Bronchial epithelial cell (primary cell): ENCODE measurements at places on chromosomes 1 and 21. TPM values are rescaled to one million over a fixed set of nuclear protein-coding genes. Genes with fewer than 3 reads are reported as not detected.

DYRK3 gene
- total RNA-seq = 51.0 and 58.2 TPM in 2 replicates

KCND3 gene
- total RNA-seq = under 0.01 and 0.13 TPM in 2 replicates

PLA2G5 gene
- total RNA-seq = not detected in 2 replicates

KCNK2 gene
- total RNA-seq = 1.3 TPM in 1 of 2 replicates, not detected in the other

RAB3B gene
- 2.2 and 3.4 TPM in 2 replicates for total RNA-seq

PDZK1IP1 gene
- total RNA-seq = 0.26 and 1.9 TPM in 2 replicates

PCBP3 gene
- 0.13 TPM in 1 of 2 replicates, not detected in the other for total RNA-seq

LCE3D gene
- 0.38 and 0.79 TPM in 2 replicates for total RNA-seq

CNKSR1 gene
- total RNA-seq = 11.8 and 15.8 TPM in 2 replicates

GRCh38 chr1:96016219-96016618 lies 705.4 kb upstream of the PTBP2 start:
- DNase-seq = no peak

DNA sequence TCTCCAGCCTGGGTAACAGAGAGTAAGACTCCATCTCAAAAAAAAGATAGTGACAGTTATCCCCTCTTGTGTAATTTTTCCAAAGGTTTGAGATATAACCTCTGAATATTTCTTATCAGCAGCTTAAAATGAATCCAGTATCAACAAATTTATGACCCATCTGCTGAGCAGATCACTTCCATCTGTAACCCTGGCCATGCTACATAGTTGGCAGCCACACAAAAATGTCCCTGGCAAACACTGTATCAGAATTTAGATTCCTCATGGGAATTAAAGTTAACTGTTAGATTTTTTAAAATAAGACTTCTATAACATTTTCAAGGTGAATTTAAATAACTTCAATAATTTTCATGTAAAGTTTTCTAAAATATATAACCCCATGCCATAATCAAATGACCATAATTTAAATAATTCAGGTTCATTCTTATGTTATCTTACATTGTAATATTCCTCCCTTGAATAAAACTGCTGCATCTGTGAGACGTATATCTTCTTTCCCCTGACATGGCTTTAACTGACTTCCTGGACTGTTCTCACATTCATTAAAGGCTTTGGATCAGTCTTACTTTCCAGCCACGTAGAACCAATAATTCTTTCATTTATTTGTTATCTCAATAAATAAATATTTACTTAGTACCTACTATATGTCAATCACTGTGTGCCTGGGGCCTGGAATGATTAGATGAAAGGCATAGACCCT lies 5.3 kb upstream of the PRPF38B start:
- DNase-seq = no peak

- DNase-seq = no peak
These were observed 20.1 kb upstream of the MACF1 start for GRCh38 chr1:39184354-39184818.

DNA sequence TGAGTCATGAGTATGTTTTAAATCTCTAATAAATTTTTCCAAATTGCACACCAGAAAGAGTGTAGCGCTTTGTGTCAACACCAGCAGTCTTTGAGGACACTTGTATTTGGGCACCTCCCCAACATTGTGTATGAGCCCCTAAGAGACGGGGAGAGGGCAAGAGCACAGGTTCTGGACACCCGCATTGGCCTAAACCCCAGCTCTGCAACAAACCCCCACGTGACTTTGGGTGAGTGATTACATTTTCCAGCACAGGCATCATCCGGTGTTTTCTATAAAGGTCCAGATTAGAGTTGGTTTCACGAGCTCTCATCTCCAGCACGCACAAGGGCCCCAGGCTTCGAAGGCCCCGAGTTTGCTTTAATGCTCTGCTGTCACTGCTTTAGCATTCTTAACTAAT lies 66.3 kb upstream of the SLC45A1 start:
- DNase-seq = no peak

- no peak for DNase-seq
These were observed 17.2 kb upstream of the AKIRIN1 start for GRCh38 chr1:38973659-38974437.

GRCh38 chr21:44275041-44275440 lies 10.6 kb upstream of the AIRE start:
- no peak for DNase-seq

DNA sequence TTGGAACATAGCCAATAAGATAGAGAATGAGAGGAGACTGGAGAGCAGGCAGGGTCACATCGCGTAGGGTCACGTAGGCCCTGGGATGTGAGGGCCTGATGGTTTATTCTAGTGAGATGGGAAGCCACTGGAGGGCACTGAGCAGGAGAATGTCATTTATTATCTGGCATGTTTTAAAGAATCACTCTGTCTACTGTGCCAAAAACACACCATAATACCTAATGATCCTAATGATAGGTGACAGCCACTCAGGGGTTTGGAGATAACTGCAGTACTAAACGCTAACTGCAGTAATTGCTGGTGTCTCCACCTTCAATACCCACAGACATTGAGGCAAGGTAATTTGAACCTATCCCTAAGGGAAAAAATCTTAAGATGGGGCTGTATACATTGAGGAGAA lies 185.4 kb downstream of the TTLL7 start:
- DNase-seq = no peak

DNA sequence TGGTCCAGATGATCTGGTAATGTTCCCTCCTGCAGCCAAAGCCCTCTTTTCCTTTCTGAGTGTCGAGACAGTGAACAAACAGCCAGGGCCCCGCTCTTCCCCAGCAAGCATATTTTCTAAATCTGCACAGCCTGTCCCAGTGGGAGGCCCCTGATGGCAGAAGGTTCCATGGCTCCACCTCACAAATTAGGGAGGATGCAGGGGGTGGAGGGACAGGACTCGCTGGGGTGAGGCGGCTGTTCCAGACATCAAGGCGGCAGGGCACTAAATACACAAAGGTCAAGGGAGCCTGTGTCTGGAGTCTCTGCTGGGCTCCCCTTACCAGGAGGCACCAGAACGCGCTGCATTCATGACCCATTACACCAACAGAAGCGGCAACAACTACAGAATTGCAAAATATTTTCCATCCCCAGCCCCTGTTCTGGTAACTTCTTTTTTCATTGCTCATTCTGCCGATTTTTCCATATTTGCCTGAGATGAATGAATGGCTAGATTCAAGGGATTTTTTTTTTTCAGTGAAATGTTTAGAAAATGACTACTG lies 27.0 kb upstream of the PRELP start:
- no peak for DNase-seq

DNA sequence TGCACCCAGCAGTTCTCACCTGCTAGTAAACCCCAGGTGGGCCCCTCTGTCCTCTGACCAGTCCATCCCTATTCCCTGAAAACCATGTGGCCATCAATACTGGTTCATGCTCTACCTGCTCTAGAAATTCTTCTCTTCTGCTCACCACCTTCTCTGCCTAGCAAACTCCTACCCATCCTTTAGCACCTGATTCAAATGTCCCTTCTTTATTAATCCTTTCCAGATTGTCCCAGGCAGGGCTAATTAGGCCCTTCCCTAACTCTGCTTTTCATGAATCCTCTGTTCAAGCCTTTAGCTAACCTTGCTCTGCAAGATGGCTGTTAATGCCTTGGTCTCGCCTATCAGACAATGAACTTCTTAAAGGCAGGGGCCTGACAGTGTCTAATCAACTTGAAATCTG lies 62.1 kb upstream of the TRABD2B start:
- DNase-seq = no peak

GRCh38 chr1:219350172-219350931 lies 176.7 kb downstream of the LYPLAL1 start:
- no peak for DNase-seq

GRCh38 chr1:245216366-245217115 lies 61.8 kb downstream of the KIF26B start:
- DNase-seq = no peak

- peak; percentile 94 for DNase-seq
These were observed 222.5 kb downstream of the SLC45A1 start for GRCh38 chr1:8540261-8540941.

DNA sequence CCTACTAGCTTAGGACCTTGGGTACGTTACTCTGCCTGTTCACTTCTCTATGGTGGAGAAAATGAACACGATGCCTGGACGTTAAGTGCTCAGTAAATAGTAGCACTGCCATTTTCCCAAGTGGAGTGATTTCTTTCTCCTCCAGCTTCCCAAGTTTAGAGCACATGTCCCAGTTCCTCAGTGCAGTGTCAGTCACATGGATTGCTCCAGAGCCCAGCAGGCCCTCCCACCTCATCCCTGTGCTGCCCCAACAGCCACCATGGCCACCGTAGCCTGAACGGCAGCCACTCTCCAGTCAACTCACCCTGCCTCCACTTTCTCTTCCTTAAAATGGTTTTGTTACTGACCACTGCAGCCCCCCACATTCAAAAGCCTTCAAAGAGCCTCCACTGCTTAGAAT lies 8.5 kb downstream of the STMN1 start:
- DNase-seq = no peak

DNA sequence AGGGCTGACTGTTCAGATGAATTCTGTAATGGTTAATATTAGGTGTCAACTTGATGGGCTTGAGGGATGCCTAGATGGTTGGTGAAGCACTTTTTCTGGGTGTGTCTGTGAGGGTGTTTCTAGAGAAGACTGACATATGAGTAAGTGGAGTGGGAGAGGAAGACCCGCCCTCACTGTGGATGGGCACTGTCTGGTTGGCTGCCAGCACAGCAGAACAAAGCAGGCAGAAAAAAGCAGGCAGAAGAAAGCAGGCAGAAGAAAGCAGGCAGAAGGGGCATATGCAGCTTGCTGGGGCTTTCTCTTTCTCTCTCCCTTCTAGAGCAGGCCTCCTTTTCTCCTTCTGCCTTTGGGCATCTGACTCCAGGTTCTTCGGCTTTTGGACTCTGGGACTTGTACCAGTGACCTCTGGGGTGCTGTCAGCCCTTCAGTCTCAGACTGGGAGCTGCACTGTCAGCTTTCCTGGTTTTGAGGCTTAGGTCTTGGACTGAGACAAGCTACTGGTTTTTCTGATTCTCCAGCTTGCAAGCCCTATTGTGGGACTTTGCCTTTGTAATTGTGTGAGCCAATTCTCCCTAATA lies 42.9 kb upstream of the CD2 start:
- peak; percentile 75 for DNase-seq

GRCh38 chr1:193905288-193906085 lies 719.1 kb upstream of the B3GALT2 start:
- no peak for DNase-seq

GRCh38 chr1:99992760-99993467 lies 23.1 kb downstream of the SLC35A3 start:
- peak; percentile 24 for DNase-seq

DNA sequence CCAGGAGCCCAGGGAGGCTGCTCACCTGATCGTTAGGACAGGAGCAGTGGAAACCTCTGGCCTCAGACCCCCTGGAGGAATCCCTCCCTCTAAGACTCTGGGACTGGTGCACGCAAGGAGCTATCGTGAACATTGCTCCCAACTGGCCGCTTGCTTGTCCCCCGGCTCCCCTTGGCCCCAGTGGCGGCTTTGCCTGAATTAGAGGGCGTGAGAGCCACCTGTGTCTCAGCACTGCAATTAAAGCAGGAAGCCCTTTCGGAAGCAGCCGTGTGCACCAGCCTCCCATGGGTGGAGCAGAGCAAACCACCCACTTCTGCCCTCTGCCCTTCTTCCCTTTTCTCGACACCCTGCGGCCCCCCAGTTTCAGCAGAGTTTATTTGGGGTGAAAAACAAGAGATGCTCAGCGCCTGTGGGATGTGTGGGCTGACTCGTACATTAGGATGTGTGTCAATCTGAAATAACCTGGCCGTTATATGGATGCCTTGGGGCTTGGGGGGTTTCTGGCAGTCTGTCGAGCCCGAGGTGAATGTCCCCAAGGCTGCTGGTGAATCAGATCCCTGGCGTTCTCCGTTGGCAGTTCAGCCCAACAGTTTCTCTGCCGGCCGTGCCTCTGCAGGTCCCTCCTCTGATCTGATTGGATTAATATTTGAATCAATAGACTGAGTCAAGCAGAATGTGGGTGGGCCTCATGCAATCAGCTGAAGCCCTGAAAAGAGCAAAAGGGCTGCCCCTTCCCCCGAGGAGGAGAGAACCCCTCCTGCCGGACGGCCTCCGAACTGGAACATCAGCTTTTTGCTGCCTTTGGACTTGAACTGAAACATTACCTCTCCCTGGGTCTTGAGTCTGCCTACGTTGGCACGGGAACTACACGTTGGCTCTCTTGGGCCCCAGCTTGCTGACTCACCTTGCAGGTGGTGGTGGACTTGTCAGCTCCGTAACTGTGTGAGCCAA lies 7.3 kb upstream of the UMODL1 start:
- peak; percentile 84 for DNase-seq
